ENCODE measurements at places on chromosomes 3 and 15.

DNA sequence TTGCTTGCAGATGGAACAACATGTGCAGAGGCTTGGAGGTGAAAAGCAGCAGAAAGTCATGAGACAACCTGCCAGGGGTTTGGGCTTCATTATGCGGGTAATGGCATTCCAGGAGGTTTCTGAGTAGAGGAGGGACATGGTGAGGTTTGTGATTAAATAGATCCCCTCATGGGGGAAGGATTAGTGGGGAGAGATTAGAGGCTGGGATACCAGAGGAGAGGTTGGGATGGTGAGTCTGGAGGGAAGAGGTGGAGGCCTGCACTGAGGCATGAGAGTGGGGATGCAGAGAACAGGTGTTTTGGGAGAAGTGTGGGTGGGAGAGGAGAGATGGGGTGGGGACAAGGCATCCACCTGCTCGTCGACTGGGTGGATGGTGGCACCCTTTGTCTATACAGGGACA, 6.8 kb upstream of the IQSEC1 start:
- DNase-seq, result no peak

DNA sequence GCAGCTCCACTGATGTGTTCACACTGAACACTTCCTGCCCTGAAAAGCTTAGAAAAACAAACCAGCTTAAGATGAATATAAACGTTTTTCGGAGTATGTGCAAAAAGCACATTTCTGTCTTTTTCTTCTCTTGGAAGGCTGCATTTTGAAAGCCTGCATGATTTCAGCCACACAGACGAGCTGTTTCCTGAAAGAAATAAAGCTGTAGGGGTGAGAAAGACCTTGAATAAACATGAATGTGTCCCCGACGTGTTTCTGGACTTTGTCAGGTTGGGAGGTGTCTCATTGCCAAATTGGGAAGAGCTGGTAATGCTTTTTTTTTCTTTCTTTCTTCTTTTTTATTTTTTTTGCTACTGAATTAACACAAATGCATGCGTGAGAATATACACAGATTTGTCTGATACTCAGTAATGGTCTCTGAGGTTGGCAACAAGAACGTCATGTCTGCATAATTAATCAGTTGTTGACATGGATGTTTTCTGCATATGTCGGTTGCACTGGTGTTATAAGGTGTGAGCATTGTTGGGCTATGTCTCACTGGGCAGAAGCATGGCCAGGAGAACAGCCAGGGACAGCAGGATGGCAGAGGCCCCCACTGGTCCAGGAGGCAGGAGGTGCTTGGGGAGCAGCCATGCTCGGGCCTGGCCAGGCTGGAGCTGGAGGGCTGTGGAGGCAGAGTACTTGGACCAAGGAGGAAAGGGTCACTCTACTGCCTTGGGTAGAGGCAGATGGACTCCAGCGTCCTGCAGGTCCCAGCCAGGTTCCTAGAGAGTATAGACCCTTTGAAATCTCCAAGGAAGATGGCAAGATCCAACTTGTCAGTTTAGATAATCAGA, 39.0 kb downstream of the ADAMTSL3 start:
- no peak for DNase-seq

GRCh38 chr3:149881879-149882278, 68.9 kb downstream of the RNF13 start:
- no peak for DNase-seq

GRCh38 chr3:175716446-175716845, 857.3 kb downstream of the NAALADL2 start:
- no peak for DNase-seq

- no peak for DNase-seq
Observed at GRCh38 chr15:88911766-88912118, 1.4 kb downstream of the MFGE8 start.

- no peak for DNase-seq
Observed at GRCh38 chr3:187743195-187744141, 1.8 kb downstream of the BCL6 start.

GRCh38 chr3:177378168-177378567, 180.9 kb upstream of the TBL1XR1 start:
- DNase-seq, result no peak

DNA sequence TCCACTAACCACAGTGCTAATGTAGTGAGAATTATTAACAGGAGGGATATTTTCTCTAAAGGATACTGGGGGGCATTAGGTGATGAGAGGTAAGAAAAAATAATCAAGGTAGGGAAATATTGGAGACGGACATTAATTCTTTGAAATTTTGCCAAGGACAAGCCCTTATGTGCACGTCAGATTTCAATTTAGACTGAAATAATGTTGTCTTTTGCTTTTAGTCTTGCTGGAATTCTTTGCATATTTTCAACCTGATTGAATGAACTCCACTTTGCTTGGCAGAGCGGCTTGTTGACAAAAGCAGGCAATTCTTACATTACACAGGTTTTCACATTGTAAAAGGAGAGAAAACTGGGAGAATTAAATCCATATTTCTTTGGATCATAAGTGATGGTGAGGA, 25.0 kb upstream of the C3orf52 start:
- DNase-seq, result no peak

DNA sequence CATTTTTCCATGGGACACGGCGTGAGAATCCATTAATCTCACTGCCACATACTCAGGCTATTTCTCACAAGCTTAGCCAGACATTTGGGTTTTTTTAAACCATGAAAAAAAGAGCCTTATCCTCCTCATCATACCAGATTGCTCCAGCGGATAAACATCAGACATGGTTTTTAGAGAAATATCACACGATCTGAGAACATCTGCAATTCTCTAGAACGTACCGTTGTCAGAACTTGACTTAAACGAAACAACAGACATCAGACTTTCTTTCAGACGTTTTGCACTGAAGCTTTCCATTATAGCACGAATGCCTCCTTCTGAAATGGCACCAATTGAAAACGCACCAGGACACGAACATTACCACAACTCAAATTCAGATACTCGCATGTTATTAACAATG, 744.2 kb upstream of the CFAP20DC start:
- DNase-seq, result no peak

DNA sequence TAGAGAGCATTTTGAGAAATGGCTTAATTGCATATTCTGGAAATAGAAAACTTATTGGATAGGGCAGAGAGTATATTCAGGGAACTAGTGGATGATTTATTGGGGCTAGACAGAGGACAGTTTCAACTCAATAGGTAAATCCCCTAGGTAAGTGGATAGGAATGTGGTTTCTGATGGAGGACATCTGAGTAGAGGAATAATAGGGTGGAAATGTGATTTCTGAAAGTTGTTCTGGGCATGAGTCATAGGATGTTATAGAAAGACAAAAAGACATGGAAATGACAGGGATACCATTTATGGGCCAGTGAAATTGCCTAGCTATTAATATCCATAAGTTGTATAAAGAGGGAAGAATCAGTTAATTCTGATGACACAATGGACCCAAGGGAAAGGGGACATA, 563.3 kb upstream of the GOLIM4 start:
- DNase-seq, result no peak

GRCh38 chr3:135622656-135623055, 342.9 kb upstream of the PPP2R3A start:
- no peak for DNase-seq

GRCh38 chr3:51637941-51638471, 33.0 kb upstream of the TEX264 start:
- DNase-seq, result no peak

- DNase-seq, result no peak
Observed at GRCh38 chr3:129562803-129563202, 19.8 kb downstream of the H1-8 start.

DNA sequence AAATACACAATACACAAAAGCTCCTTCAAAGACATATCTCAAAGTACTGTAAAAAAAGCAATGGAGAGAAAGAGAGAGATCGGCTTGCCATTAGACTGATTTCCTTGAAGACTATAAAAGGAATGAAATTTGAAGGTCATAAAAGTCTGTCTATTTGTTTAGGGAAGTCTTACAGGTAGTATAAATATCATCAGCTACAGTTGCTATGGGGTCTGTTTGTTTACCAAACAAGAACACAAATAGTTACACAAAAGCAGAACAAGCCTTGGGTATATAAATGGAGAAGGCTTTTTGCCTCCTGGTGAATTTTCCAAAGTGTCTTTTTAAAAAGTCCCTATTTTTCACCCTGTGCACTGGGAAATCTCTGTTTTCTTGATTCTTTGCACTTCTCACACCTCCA, 552.3 kb downstream of the FOXP1 start:
- DNase-seq, result no peak

DNA sequence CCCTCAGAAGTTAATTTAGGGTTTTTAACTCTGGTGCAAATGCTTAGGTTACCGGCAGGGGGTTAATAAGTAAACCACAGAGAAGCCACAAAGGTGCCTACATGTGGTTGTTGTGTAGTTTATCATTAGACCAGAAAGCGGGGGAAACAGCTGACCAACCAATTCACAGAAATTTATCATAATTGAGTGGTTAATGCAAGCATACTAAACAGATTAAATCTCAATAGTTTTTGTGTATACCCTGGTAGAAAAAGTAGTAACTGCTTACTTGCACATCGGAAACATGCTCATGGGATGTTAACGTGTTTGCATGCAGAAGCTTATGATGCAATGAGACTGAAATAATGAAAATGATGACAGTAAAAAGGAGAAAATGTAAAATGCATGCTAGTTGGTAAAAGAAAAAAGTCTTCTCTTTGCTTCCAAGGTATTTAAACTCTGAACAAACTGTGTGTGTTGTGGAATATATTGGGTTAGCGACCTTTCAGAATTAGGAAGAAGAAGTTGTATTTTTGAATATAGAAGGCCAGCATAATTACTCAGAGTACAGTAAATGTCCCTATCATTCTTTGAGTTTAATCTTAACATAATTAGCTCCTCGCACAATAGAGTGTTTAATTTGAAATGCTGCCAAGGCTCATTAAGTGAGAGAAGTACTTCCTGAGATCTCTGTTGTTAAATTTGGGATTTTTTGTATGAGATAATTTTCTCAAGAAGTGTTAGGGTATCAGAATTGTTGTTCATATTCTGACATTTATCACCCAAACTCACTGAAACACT, 316.2 kb downstream of the PTPRG start:
- no peak for DNase-seq

DNA sequence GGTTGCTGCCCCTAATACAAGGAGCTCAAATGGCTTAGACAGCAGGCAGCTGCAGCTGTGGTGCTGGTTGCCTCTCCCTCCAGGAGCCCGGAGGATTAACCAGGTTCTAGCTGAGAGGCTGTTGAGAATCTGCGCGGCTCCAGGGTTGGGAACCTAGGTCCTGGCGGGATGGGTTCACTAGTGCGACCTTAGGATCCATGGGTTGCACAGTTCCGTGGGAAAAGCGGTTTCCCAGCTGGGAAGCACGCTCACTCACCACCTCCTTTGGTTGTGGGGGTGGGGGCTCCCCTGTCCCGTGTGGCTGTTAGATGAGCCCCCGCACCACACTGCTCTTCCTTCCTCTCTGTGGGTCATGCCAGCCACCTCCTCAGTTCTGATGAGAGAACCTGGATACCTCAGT, 375.1 kb upstream of the ARRDC4 start:
- DNase-seq, result no peak

DNA sequence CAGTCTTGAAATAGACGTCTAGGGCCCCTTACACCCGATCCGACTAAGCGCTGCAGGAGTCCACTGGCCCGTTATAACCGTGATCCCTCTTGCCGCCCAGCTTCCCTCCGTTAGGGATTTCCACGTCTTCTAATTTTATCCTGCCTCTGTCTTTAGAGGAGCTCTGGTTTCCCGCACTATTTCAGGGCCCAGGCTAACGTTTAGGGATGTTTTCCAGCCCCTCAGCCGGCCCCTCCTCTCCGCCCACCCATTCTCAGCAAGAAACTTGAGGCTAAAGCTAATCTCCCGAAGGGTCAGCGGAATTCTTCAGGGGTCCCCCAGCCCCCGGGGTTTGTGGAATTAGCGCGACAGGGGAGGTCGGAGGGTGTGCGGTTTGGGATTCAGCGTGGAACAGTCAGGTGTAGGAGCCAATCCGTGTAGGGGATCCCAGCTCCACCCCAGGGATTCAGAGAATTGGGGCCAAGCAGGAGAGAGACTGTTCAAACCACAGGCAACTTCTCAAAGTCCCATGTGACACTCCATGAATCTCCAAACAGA, 1.6 kb downstream of the PTX3 start:
- no peak for DNase-seq

- DNase-seq, result no peak
Observed at GRCh38 chr15:68315495-68316031, 38.0 kb downstream of the FEM1B start.

- DNase-seq, result no peak
Observed at GRCh38 chr15:94077938-94078337, 153.4 kb upstream of the MCTP2 start.

DNA sequence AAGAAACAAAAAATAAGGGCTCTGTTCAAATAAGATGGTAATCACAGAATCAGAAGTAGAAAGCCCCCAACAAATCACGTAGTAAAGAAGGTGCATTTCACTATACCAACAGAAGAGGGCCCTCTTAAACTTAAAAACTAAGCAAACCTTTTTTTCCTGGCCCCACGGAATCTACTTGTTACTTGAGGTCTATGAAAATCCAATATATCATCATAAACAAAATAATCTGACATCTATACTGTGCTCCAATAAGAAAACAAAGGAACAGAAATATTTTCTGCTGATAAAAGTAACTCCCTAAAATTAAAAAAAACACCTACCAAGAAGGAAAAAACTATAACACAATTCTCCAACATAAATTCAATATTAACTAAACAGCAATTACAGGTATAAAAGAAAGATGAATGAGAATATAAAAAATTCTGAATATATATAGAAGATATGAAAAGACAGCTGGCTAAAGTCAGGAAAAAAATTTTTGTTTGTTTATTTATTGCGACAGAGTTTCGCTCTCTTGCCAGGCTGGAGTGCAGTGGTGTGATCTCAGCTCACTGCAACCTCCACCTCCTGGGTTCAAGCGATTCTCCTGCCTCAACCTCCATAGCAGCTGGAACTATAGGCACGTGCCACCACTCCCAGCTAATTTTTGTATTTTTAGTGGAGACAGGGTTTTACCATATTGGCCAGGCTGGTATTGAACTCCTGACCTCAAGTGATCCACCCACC, 81.8 kb downstream of the CLASP2 start:
- no peak for DNase-seq

DNA sequence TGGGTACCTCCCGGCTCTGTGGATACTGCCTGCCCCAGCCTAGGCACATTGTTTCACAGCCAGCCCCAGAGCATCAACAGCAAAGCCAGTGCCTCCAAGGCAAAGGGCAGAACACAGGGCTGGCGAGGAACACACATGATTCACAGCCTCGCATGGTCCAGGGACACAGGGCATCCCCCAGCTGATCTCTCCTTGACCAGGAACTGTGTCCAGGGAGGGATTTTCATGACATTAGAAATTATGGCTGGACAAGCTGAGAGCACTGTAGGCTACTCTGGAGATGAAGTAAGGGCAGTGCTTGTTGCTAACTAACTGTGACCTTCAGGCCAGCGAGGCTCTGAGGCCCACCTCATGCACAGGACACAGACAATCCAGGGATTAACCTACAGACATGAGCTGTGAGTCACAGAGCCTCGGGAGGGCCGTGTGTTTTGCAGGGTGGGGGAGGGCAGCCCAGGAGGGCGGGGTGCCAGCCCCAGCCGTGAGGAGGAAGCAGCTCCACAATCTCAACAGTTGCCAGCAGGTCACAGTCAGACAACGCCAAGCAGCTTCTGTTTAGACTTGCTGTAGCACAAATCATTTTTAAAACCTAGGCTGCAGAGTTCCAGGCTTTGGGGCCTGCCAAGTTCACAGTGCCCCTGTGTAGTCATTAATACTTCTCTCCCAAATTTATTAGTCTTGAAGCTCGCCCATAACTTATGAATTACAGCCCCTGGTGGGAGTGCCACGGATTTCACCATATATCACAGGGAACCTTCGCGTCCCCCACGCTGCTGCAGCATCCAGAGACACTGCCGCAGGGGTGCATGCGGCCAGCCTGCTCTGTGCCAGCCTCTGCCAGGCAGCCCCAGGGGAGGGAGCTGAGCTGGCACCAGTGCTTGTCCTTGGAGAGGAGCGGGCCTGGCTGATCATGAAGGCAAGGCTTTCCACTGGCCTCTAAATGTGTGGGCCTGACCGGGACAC, 114.7 kb downstream of the ETFA start:
- no peak for DNase-seq

Measured in activated CD8-positive, alpha-beta memory T cell treated with anti-CD3 and anti-CD28 coated beads for 1 hour (primary cell).